A549 treated with Hydrocortisone at 1 μM for 4 hours (cell line): ENCODE measurements at places on chromosomes 7 and 10. TPM values are rescaled to one million over a fixed set of nuclear protein-coding genes. Genes with fewer than 3 reads are reported as not detected.

The KIFBP gene
- total RNA-seq: 37.7 to 53.1 TPM (median 45.7 TPM) in 5 replicates

The SEMA3A gene
- 3.9 to 6.8 TPM (median 4.5 TPM) in 5 replicates for total RNA-seq

The CRHR2 gene
- 0.02 to 0.06 TPM (median 0.05 TPM) in 3 of 5 replicates, not detected in the others for total RNA-seq

The TRIM73 gene
- 1.2 to 2.1 TPM (median 1.8 TPM) in 5 replicates for total RNA-seq

The TMEM270 gene
- total RNA-seq: 0.10 to 0.28 TPM (median 0.13 TPM) in 3 of 5 replicates, not detected in the others

The IGFBP1 gene
- total RNA-seq: 48.1 to 74.5 TPM (median 60.9 TPM) in 5 replicates

The CCDC172 gene
- not detected in 5 replicates for total RNA-seq

The TEX36 gene
- total RNA-seq: not detected in 5 replicates

The C7orf57 gene
- 0.12 to 0.31 TPM (median 0.26 TPM) in 5 replicates for total RNA-seq

The NFKB2 gene
- 36.8 to 61.2 TPM (median 49.2 TPM) in 5 replicates for total RNA-seq

The PSMA2 gene
- 166 to 218 TPM (median 206 TPM) in 5 replicates for total RNA-seq

The STK31 gene
- 0.71 to 1.3 TPM (median 0.86 TPM) in 5 replicates for total RNA-seq

The PHKG1 gene
- total RNA-seq: 0.35 to 0.60 TPM (median 0.48 TPM) in 5 replicates

The VKORC1L1 gene
- total RNA-seq: 27.0 to 31.9 TPM (median 30.2 TPM) in 5 replicates

The FFAR4 gene
- total RNA-seq: 0.06 to 0.12 TPM (median 0.08 TPM) in 5 replicates

The NKX1-2 gene
- 0.03 TPM in 4 of 5 replicates, not detected in the other for total RNA-seq

The RPEL1 gene
- total RNA-seq: 0.06 TPM in 1 of 5 replicates, not detected in the others

The WEE2 gene
- total RNA-seq: not detected in 5 replicates

The NPTX2 gene
- 0.12 to 0.23 TPM (median 0.17 TPM) in 5 replicates for total RNA-seq
